C1 segment of cervical spinal cord (tissue), 14 donors: ENCODE measurements at places on chromosomes 2 and 18.

DNA sequence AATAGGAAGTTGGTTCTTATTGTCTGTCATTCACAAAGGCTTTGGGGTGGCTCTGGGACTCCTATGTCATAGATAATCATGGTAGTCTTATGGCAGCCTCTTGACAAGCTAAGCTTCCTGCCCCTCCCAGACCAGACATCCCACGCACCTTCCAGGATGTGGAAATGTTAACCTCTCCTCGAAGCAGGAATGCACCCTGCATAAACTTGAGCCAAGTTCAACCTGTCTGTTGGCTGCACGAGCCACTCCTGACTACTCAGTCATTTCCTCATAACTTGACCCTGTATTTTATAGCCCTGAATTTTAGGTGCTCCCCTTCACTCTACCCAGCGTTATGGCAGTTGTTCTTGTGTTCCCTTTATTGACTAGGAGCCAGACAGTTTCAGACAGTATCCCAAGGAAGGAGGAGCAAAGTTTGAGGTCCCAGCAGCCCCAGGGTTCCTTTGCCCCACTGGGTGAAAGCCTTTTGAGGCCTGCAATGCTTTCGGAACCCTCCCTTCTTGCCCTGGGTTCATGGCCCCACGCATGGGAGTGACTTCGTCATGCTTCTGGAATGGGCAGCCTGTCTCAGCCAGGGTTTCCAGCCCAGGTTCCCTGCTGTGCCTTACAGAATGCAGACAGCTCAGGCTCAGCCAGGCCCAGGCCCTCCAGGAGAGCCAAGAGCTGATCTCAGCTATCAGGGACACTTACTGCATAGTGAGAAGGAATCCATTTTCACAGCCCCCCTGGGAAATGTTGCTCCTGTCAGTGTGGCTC lies 15.6 kb upstream of the INO80C start:
- DNase-seq = no peak

GRCh38 chr2:216742411-216742810 lies 47.1 kb upstream of the IGFBP5 start:
- DNase-seq = no peak

DNA sequence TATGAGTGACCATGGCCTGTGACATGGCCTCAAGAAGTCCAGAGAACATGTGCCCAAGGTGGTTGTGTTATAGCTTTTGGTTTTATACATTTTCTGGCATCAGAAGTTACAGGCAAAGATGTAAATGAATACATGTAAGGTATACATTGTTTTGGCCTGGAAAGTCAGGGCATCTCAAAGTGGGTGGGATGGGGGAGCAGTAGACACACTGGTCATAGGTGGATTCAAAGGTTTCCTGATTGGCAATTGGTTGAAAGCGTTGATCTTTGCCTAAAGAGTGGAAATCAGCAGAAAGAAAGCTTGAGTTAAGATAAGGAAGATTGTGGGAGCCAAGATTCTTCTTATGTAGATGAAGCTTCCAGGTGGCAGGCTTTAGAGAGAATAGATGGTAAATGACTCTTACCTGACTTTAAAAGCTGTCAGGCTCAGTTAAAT lies 62.1 kb upstream of the DYNAP start:
- no peak for DNase-seq

GRCh38 chr2:221708902-221709301 lies 136.8 kb upstream of the EPHA4 start:
- DNase-seq = no peak

- DNase-seq = no peak
These were observed 556.1 kb downstream of the CMPK2 start for GRCh38 chr2:6309415-6310255.

DNA sequence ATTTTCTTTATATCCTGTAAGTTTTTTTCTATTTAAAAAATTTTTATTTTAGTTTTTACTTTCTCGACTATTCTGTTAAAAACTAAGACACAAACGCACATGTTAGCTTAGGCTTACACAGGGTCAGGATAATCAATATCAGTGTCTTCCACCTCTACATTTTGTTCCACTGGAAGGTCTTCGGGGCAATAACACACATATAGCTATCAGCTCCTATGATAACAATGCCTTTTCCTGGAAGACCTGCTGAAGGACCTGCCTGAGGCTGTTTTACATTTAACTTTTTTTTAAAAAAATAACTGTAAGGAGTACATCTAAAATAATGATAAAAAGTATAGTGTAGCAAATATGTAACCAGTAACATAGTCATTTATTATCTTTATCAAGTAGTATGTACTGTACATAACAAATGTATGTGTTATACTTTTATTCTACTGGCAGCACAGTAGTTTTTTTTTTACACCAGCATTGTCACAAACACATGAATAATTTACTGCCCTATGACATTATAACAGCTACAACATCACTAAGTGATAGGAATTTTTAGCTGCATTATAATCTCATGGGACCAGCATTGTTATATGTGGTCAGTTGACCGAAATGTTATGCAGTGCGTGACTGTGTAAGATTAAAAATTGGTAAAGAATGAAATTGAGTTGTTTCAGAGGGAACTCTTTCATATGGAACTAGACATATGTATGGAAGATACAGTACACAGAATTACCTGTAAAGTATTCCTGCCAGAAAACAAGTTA lies 37.9 kb downstream of the CCDC138 start:
- no peak for DNase-seq

- no peak for DNase-seq
These were observed 570.0 kb upstream of the GCFC2 start for GRCh38 chr2:76280686-76281085.

GRCh38 chr2:168184681-168185513 lies 62.5 kb downstream of the STK39 start:
- no peak for DNase-seq

GRCh38 chr2:44494006-44494405 lies 132.3 kb downstream of the CAMKMT start:
- DNase-seq = no peak

GRCh38 chr18:57146956-57147636 lies at the start of gene BOD1L2:
Gene BOD1L2 (plus strand): TSS chr18:57147087. CDS start chr18:57147313, 226 bp downstream.
- DNase-seq = no peak

DNA sequence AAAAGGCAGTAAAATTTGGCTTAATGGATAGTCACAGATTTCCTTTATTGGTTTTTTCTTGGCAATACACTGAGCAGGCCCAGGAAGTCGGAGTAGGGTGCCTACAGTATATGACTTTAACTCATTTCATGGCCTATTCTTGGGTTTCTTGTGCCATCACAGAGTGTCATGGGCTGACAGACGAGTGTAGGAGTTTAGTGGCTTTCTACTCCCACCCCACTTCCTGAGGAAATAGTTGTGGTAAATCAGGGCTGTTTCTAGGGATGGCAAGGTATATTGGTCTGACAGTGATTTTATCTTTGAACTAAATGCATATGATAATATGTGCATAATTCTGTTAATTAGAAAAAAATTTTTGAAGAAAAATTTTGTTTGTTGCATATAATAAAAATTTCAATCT lies 100.1 kb downstream of the PLCL1 start:
- DNase-seq = no peak

DNA sequence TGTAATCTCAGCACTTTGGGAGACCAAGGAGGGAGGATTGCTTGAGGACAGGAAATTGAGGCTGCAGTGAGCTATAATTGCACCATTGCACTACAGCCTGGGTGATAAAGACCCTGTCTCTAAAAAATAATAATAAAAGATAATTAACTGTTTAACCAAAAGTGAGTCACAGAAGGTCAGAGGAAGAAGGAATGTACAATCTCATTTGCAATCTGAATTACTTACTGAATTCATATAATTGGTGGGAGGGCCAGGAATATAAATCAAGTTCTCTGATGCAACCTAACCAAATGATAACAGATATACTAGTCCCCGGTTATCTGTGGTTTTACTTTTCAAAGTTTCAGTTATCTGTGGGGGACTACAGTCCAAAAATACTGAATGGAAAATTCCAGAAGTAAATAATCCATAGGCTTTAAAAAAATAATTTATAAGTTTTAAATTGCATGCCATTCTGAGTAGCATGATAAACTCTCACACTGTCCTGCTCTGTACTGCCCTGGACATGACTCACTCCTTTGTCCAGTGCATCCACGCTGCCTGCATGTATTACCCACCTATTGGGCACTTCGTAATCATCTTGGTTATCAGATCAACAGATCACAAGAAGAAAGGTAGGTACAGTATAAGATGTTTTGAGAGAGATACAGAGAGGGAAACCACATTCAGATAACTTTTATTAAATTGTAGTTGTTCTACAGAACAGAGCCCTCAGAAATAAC lies 12.8 kb upstream of the MATN3 start:
- DNase-seq = no peak

DNA sequence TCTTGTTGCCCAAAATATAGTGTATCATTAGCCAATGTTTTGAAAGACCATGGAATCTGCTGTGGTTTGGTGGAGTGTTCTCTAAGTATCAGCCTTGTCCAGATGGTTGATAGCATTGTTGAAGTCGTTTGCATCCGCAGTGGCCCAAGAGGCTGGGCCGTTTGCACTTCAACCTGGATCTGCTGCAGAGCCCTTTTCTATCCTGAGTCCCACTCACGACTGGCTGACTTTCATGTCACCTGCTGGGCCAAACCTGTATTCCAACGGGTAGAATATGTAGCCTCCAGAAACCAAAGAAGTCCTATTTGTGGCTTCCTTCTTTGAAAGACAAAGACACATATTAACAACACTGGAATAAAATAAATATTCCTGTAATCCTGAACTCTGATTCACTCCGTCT lies 1154.1 kb downstream of the RPIA start:
- no peak for DNase-seq

GRCh38 chr2:163888591-163888990 lies 152.8 kb upstream of the FIGN start:
- DNase-seq = no peak

DNA sequence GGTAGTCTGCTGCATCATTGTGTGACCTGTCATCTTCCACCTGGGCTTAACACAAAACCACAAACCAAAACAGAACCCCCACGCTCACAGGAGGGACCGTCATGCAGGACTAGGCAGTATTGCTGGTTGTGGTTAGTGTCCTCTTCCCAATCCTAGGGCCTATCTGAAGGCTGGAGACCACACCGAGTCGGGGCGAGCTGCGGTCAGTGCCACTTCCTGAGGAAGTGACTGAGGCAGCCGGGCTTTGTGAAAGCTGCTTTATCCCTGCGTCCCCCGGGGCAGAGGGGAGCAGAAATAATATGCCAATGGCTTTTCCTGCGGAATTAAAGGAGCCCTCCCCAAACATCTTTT lies 22.9 kb downstream of the ZNF532 start:
- peak; percentile 48 for DNase-seq

- DNase-seq = no peak
These were observed 8.1 kb downstream of the TEX44 start for GRCh38 chr2:231600619-231601355.

GRCh38 chr2:164793529-164793928 lies 48.1 kb downstream of the COBLL1 start:
- DNase-seq = no peak

DNA sequence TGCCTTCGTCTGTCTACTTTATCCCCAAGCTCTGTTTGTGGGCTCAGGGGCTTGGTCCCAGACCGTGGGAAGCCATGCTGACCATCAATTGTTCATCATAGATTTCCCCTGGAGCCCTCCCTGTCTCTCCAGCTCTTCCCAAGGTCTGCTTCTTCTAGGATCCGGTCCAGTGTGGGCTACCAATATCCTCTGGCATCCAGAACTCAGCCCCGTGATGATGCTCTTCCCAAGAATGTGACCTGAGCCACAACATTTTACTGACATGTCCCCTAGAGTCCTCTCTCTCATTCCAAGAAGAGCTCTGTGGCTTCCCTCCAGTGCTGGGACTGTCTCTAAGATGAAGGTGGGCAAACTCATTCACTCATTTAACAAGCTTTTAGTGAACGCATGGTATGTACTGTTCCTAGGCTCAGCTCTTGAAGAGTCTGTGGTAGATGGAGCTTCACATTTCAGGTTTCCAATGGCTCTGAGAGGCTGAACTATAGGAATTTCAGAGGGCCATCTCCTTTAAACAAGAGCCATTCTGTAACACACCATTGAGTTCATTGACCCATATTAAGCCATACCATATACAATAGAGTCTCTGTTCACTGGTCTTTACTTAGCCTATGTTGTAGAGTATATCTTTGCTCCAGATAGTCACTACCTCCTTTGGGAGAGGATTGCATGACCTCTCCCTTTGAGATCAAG lies 142.0 kb upstream of the APCDD1 start:
- DNase-seq = no peak

GRCh38 chr2:9702604-9703084 lies 71.8 kb upstream of the YWHAQ start:
- no peak for DNase-seq

DNA sequence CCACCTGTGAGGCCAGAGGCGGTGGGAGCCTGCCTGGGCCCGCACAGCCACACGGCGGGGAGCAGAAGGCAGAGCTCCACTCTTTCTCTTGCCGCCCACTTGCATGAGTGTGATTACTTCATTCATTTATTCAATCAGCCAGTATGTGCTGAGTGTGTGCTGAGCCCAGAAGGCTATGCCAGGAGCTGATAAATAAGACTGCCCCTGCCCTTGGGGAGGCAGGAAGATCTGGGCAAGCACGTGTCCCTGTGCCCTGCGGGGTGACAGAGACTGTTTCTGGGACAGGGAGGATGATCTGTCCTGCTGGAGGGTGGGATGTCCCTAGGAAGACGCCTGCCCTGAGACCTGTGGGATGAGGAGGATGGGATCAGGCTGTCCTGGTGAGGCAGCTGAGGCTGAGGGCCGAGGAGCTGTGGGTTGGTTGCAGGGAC lies 250.8 kb downstream of the DYSF start:
- no peak for DNase-seq

DNA sequence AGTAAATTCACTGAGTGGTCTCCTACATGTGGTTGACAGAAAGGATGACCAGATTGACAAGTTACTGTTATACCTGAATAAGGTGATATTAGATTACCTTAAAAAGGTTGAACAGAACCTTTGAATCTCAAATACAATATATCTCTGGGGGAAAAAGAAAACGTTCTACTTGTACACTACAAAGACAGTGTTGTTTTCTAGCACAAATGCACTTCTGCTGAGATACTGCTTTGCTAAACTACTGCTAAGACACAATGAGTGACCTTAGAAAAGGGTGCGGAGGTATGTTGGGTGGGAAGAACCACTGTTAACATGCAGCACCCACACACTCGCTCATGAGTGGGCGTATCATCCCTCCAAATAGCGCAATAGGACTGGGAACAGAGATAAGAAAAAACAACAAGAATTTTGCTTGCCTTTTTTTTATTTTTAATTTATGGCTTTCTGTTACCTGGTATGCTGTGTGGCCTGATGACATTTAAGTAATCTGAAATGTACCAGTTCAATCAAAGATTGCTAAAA lies 6.1 kb downstream of the BCL2 start:
- DNase-seq = no peak

- no peak for DNase-seq
These were observed 47.0 kb upstream of the AFF3 start for GRCh38 chr2:100189387-100189786.

- DNase-seq = no peak
These were observed 216.5 kb upstream of the SP5 start for GRCh38 chr2:170498619-170499018.
